Posterior cingulate gyrus (tissue), 11 donors: ENCODE measurements at places on chromosomes 7 and 10.

GRCh38 chr10:52617346-52617745 lies 155.2 kb downstream of the MBL2 start:
- DNase-seq = no peak

- DNase-seq = no peak
These were observed 162.1 kb downstream of the RAB11FIP2 start for GRCh38 chr10:117884592-117884991.

DNA sequence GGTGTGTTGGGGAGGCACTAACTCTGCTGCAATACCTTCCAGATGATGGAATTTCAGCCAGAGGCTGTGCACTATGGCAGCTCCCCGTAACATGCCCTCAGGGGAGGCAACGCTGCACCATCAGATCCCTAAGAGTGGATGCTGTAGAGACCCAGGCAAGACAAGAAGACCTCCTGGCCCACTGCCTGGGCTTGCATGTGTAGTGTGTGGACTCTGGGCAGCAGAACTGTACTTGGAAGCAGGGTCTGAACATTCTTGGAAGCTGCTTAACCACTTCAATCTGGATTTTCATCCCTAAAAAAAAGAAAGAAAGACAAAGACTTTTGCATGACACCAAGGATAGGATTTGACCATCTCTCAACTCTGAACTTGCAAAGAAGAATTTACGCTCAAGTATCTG lies 297.5 kb upstream of the NRP1 start:
- DNase-seq = no peak

DNA sequence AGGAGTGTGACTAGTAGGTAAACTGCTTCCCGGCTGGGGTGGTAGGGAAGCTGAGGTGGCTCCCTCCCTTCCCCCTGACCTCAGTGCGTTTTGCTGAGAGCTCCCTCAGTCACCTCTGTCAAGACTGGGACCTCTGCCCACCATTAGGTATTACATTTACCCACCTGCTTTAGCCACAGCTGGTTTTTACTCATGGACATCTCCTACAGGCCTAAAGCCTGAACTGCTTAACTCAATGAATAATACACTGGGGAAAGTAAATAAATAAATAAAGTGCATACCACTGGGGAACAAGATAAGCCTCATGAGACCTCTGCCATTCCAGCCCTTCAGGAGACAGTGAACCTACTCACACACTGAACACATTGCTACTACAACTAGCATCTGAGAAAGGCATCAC lies 38.9 kb upstream of the CDK13 start:
- no peak for DNase-seq

- no peak for DNase-seq
These were observed 21.7 kb upstream of the NCAPG2 start for GRCh38 chr7:158726277-158726807.

DNA sequence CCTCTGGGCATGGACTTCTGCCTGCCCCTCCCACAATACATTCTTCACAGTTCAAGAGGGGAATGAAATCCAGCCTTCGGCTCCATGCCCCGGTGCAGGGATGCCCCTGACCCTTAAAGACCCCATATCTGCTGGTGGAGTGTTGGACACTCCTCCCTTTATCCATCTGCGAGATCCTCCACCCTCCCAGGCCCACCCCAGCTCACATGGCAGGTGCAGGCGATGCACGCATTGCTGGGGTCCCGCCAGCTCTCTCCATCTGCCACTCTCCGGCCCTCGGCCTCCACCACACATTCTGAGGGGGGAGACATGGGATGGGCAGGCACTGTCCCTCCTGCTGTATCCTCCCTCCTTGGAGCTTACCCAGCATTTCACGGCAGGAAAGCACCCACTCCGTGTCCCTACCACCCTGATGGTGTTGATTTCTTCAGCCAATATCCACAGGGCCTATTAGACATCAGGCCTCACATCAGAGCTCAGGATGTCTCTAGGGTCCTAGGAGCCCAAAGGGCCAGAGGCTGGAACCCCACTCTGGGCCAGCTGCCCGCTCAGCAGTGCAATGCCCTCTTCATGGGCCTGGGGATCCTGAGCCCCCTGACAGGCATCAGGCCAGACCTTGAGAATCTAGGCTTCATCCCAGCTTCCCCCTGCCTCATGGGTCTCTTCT lies 18.3 kb downstream of the ATP6V1F start:
- no peak for DNase-seq

DNA sequence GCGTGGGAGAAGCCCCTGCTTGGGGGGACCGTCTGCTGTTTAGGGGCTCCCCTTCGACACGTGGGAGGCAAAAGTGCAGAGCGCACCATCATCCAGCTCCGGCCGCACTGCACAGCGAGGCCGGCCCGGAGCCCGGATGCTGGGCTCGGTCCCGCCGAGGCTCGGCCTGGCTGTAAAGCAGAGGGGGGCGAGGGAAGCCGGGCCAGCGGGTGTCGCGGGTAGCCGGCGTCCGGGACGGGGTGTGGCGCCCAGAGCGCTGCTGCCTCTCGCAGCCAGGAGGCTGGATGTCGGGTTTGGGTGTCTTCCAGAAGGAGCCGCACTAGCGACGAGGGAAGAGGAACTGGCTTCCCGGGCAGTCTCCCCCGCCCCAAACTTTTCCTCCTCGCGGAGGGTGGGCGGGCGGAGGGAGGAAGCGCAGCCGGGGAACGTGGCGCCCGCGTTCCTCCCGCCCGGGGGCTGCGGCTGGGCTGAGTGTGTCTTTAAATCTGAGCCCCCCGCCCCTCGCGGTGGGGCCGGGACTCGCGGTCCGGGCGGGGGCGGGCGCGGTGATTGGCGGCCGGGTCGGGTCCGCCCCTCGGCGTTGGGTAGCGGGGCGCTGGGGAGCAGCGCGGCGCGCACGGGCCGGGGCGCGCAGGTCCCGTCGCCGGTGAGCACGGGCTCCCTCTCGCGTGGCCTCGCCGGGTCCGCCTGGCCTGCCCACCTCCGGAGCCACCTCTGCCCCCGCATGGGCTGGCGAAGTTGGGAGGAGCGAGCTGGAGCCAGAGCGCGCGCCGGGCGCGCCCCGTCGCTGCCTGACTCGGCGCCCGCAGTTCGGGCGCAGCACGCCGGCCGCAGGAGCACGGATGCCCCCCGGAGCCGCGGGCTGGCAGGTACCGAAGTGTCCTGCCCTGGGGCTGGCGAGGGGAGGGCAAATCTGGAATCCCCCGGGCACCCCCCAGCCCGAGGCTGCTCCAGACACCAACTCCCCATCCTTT lies at the start of gene PALD1:
PALD1 (plus strand) TSS at position 577 of the 974 bp plus-strand sequence. CDS start 47,185 bp downstream, outside the sequence.
- peak; percentile 54 for DNase-seq

DNA sequence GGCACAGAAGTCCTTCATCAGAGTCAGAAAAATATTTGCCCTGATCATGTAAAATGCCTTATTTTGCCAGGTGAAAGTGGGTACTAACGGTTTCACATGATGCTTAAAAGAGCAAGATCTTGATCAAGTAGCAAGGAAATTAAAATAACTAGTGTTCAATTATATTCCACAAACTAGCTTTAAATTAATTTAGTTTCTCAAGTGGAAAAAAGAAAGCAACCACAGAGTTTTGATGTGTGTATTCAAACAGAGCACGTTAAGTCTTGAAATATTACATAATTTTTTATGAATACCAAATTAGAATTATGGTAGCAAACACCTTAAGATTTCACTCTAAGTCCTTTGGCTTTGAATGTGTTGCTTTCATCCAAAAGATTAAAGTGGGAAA lies 47.3 kb downstream of the PIP4K2A start:
- no peak for DNase-seq

DNA sequence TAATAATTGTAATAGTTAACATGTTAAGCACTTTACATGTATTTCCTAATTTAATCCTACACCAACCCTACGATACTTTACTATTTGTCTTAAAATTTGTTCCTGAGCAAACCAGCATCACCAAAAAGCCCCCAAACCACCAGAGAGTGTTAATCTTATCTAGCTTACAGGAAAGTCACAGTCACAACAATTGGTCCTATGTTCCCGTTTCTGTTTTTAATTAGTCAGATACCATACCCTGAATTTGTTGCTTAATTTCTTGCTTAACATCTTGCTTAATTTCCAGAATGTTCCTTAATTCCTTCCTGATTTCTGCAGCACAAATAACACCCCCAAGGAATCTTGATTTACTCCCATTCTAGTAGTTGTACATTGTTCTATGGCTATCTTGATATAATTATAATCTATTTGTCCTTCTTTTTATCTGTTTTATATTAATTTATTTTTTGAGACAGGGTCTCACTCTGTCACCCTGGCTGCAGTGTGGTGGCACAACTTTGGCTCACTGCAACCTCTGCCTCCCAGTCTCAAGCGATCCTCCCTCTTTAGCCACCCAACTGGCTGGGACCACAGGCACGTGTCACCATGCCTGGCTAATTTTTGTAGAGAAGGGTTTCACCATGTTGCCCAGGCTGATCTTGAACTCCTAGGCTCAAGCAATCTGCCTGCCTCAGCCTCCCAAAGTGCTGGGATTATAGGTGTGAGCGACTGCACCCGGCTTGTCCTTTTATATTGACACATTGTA lies 6.6 kb upstream of the PDSS1 start:
- no peak for DNase-seq

DNA sequence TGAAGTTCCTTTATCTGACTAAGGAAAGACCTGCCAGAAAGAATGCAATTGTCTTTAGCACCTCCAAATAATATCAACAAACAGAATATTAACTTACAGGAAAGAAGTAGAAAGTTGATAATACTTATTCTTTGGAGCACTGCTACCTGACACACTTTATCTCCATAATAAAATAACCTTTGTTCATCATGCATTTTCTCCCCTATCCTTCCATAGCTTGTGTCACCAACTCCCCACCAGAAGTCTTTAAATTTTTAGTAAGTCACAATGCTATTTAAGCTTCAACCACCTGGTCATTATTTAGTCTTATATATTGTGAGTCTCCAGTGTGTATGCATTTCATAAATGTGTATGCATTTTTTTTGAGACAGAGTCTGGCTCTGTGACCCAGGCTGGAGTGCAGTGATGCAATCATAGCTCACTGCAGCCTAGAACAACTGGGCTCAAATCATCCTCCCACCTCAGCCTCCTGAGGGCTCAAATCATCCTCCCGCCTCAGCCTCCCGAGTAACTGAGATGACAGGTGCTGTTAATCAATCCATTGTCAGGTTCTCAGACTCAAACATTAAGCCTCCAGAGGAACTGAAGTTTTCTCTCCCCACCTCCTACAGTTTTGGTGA lies 7.3 kb upstream of the CYP3A43 start:
- DNase-seq = no peak

GRCh38 chr7:44536090-44536489 lies 5.0 kb downstream of the NPC1L1 start:
- DNase-seq = no peak

GRCh38 chr7:73941836-73942551 lies 81.0 kb downstream of the TMEM270 start:
- DNase-seq = no peak

- DNase-seq = peak; percentile 85
These were observed 25.2 kb upstream of the OPTN start for GRCh38 chr10:13074563-13075451.

- no peak for DNase-seq
These were observed 6.5 kb downstream of the SCART1 start for GRCh38 chr10:133460208-133460769.

DNA sequence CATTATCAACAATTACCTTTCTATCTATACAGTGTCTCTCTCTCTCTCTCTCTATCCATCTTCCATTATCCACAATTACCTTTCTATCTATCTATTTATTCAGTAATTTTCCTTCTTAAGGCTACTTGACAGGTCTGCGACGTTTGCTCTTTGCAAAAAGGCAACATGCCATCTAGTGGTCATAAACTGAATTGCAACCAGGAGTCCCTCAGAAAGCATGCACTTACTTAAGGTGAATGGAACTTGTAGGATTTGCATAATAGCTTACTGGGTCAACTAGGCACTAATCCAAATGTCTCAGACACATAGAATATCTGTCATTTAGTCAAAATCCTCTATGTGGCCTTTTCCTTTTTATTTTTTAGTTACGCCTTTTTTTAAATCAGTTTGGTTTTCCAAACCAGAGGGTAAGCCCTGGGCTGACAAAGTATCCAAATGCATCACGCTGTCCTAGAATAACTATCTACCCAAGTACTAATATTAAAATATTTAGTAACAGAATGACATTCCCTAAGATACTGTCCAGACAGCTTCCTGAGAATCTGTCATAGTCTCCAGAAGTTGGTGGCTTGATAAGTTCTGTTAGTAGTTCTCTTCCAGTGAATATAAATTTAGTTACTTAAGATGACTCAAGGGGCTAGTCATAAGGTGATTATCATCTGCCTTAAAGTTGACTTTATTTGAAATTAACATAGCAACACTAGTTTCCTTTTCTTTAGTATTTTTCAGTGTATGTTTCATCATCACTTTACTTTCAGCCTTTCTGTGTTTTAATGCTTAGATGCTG lies 208.3 kb downstream of the PPP1R3A start:
- no peak for DNase-seq

DNA sequence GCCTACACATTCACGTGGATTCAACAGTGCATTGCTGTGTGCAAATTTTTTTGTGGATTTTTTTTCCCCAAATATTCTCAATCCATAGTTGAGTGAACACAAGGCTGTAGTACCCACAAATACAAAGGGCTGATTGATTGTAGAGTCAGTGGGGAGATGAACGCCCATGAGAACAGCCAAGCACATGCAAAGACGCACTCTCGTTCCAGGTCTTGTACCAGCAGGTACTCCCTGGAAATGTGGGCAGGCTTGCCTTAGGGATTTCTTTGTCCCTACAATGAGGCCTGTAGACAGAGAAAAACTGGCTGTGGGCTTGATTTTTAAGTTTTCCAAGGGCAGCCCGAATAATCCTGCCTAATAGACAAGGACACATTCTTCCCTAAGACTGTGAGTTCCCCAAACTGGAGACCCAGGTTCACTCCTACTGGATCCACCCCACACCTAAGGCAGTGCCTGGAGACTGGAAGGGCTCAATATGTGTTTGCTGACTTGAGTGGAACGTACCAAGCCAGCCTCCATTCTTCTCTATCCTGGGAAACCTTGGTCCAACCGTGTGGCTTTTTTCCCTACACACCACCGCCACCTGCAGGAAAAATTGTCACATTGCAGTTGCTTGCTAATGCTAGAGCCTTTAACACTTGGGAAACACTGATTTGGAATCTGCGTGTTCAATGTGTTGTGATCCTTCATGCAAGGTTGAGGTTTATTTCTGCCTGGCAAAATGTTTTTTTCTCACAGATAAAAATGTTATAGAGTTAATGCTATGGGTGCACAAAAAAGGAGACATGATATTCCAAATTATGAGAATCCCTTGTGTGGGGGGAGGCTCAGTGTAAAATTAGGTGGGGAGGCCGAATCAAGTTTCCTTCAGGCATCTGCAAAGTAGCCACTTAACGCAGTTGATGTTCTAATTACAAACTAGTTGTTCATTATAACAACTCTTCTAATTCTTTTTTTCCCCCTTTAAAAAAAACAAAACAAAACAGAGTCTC lies 49.3 kb downstream of the PPP1R17 start:
- peak; percentile 66 for DNase-seq

DNA sequence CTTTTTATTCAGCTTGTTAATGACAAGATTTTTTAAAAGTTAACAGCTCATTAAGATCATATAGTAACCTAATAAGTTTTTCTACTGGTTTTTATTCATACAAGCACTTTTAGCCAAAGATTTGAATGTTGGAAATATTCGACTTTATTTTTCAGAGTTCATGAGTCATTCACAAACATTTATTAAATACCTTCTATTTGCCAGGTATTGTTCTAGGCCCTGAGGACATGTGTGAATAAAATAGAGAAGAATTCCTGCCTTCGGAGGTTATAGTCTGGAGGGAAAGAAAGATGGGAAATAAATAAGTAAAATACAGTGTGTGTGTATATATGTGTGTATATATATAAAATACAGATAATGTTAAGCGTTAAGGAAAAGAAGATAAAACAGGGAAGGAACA lies 31.5 kb downstream of the BTAF1 start:
- no peak for DNase-seq

GRCh38 chr10:132102071-132102716 lies 36.4 kb downstream of the JAKMIP3 start:
- DNase-seq = no peak
